ENCODE measurements at places on chromosomes 6 and 20. TPM values are rescaled to one million over a fixed set of nuclear protein-coding genes. Genes with fewer than 3 reads are reported as not detected.

GRCh38 chr6:112923940-112924587 is 576.9 kb downstream of the RFPL4B start:
- H3K4me1 ChIP-seq, result no peaks in the 10 kb centered on the region
- no peaks in the 10 kb centered on the region for H3K27me3 ChIP-seq
- H3K4me3 ChIP-seq, result no peak overlapping the region
- no peak for DNase-seq

GRCh38 chr6:152184573-152184916 is 377.1 kb downstream of the ESR1 start:
- H3K4me3 ChIP-seq, result no peak overlapping the region
- no peak overlapping the region for H3K27ac ChIP-seq
- no peaks in the 10 kb centered on the region for H3K27me3 ChIP-seq
- no peaks in the 10 kb centered on the region for H3K36me3 ChIP-seq
- no peak for DNase-seq
- H3K4me1 ChIP-seq, result no peaks in the 10 kb centered on the region

DNA sequence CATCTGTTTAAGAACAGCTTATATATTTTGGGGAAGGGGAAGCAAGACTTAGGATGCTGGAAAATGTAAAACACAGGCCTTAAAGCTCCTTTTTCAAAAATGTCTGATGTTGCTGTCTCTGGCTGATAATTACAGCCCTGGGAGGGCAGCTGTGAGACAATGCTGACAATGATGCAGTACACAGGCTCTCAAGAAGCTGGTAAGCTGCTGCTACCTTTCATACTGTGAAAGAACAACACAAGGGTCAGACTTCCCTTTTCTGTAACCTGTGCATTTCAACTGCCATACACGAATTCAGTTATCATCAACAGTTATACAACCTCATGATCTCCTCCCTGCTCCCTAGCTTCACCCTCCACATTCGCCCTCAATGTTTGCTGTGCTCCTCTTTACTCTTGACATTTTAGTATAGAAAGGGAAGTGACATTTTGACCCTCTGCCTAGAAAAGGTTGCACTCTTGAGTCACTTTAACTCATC is 25.2 kb downstream of the MAP7 start:
- H3K4me1 ChIP-seq, result peaks cover 7% of the 10 kb centered on the region
- H3K27me3 ChIP-seq, result no peaks in the 10 kb centered on the region
- no peak for DNase-seq

GRCh38 chr6:123507582-123507981 is 129.2 kb downstream of the TRDN start:
- H3K27ac ChIP-seq, result no peak overlapping the region
- no peak for DNase-seq
- H3K4me1 ChIP-seq, result no peaks in the 10 kb centered on the region
- H3K27me3 ChIP-seq, result no peaks in the 10 kb centered on the region

GRCh38 chr20:43584448-43585136 is 6.1 kb upstream of the IFT52 start:
- no peaks in the 10 kb centered on the region for H3K27me3 ChIP-seq
- H3K4me3 ChIP-seq, result no peak overlapping the region
- H3K4me1 ChIP-seq, result 0 out of 2 replicates have a peak, but pooled peaks cover under 1% of the 10 kb centered on the region
- no peak overlapping the region for H3K27ac ChIP-seq

- peak overlapping the region; percentile 14 for H3K27ac ChIP-seq
- no peak for DNase-seq
- peaks cover 38% of the 10 kb centered on the region for H3K4me1 ChIP-seq
- H3K27me3 ChIP-seq, result no peaks in the 10 kb centered on the region
Observed at GRCh38 chr6:34383656-34384320, 8.7 kb downstream of the NUDT3 start.

DNA sequence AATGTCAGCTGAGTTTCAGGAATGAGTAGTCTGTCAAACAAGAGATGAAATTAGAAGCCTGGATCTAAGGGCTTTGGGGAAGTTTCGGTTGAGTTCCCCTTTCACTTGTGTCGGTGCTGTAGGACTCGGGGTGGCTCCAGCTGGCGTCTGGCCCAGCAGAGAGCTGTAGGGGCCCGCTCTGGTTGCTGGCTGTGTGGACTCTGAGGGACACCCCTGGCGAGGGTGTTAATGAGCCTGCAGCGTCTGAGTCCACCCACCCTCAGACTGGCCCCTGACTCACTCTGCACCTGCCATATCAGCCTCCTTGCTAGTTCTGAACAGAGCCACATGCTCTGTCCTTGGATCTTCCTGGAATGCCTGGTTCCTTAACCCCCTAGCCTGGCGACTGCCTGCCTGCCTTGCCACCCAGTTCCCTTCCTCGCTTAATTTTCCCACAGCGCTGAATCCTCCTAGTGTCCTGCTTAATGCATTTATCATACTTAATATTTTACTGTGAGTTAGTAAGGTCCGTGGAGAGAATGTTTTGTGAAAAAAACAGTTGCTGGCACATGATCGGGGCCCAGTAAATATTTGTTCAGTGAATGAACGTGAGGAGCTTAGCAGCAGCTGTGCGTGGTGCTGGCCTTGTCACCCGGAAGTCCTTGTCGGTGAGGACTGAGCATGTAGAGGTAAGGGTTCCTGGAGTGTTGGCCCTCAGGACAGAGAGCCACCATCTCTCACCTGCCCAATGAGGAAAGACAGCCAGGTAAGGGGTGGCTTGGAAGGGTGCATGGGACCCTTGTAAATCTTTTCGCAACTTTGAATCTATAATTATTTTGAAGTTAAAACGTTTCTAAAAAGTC is 1.6 kb downstream of the DNAJC5 start:
- no peaks in the 10 kb centered on the region for H3K27me3 ChIP-seq
- peak overlapping the region; percentile 91 for H3K27ac ChIP-seq
- H3K4me1 ChIP-seq, result peaks cover 25% of the 10 kb centered on the region
- no peak for DNase-seq

DNA sequence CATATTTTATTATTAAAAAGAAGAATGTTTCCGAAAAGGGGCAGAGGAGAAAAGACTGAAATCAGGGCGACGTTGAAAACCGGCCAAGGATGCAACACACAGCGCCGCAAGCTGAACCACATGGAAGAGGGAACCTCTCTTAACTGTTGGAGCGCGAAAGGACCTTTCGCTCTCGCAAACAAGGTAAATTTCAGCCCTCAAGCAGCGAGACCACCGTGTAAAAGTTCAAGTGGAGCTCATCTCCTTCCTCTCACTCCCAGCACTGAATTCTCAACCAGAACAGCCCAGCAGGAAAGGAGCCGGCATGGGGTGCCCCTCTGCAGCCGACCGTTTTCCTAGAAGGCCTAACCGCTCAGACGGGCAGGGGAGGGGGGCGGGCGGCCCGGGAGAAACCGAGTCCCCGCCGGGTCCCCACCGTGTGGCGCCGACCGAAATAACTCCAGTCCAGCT is 621 bp downstream of the GPR63 start:
- H3K27ac ChIP-seq, result peak overlapping the region; percentile 45
- H3K27me3 ChIP-seq, result peaks cover 15% of the 10 kb centered on the region
- no peaks in the 10 kb centered on the region for H3K36me3 ChIP-seq
- peaks cover 5% of the 10 kb centered on the region for H3K4me1 ChIP-seq

GRCh38 chr6:27318973-27319372 is 6.9 kb upstream of the POM121L2 start:
- no peak overlapping the region for H3K4me3 ChIP-seq
- DNase-seq, result no peak
- H3K27me3 ChIP-seq, result no peaks in the 10 kb centered on the region
- no peaks in the 10 kb centered on the region for H3K4me1 ChIP-seq
- no peaks in the 10 kb centered on the region for H3K36me3 ChIP-seq

GRCh38 chr6:6470123-6470522 is 118.4 kb upstream of the LY86 start:
- no peak for DNase-seq
- peaks cover 2% of the 10 kb centered on the region for H3K27me3 ChIP-seq
- H3K36me3 ChIP-seq, result no peaks in the 10 kb centered on the region
- H3K4me1 ChIP-seq, result no peaks in the 10 kb centered on the region
- no peak overlapping the region for H3K4me3 ChIP-seq

- peak overlapping the region; percentile 88 for H3K4me3 ChIP-seq
- peak; percentile 36 for DNase-seq
- no peaks in the 10 kb centered on the region for H3K27me3 ChIP-seq
Observed at GRCh38 chr6:110878751-110879522, 4.4 kb downstream of the AMD1 start.

- H3K4me3 ChIP-seq, result no peak overlapping the region
- no peaks in the 10 kb centered on the region for H3K27me3 ChIP-seq
- DNase-seq, result no peak
- H3K27ac ChIP-seq, result no peak overlapping the region
Observed at GRCh38 chr20:12886618-12887363, 122.0 kb upstream of the SPTLC3 start.

DNA sequence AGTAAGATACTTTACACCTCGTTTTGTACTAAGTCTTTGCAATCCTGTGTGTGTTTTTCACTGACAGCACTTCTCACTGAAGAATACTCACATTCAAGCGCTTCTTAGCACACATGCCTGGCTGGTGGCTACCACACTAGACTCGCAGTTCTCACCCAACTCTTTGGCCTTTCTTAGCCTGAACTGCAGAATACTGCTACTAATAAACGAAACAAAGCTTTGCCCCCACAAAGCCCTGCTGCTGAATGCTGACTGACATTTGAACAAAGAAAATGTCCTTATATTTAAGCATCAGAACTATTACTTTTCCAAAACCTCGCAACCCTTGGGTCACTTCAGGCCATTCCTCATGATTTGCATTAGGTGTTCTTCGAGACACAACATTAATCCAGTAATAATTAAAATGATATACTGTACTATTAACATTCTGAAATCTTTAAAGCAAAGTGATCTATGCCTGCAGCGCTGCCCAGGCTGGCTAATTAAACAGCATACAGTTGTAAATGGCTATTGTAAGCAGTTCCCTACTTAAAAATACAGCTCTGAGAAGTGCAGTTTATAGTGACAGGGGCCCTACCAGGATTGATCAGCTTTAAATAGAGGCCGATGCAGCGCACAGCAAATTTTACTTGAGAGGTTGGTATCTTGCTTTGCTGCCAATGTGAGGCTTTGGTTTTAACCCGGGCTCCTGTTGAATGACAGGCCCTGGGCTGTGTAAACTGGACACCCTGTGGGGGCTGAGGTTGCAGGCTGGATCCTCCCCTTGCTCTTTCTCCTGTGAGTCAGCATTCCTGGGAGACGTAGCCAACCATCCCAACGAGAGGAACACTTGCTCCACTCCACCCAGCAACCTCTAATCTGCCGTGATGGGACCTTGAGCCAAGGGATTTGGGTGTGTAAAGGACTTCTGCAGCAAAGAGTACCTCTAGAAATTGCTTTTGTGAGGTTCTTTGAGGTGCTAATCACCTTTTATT is 899.0 kb downstream of the TFAP2A start:
- H3K4me3 ChIP-seq, result peak overlapping the region; percentile 4
- DNase-seq, result no peak
- peaks cover 21% of the 10 kb centered on the region for H3K4me1 ChIP-seq
- H3K27me3 ChIP-seq, result no peaks in the 10 kb centered on the region
- H3K36me3 ChIP-seq, result no peaks in the 10 kb centered on the region
- H3K27ac ChIP-seq, result peak overlapping the region; percentile 87

GRCh38 chr20:56245761-56246160 is 2.8 kb upstream of the MC3R start:
- no peaks in the 10 kb centered on the region for H3K27me3 ChIP-seq
- H3K4me3 ChIP-seq, result no peak overlapping the region
- no peaks in the 10 kb centered on the region for H3K36me3 ChIP-seq
- no peak for DNase-seq

DNA sequence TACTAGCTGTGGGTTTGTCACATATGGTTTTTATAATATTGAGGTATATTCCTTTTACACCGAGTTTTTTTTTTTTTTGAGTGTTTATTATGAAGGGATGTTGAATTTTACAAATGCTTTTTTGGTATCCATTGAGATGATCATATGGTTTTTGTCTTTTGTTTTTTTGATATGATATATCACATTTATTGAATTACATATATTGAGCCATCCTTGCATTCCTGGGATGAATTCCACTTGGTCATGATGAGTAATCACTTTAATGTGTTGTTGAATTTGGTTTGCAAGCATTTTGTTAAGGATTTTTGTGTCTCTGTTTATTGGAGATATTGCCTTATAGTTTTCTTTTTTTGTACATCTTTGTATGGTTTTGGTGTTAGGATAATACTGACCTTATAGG is 3.3 kb upstream of the ZNF337 start:
- no peak overlapping the region for H3K27ac ChIP-seq
- no peak for DNase-seq
- no peaks in the 10 kb centered on the region for H3K36me3 ChIP-seq
- H3K4me1 ChIP-seq, result no peaks in the 10 kb centered on the region
- H3K27me3 ChIP-seq, result no peaks in the 10 kb centered on the region

- H3K36me3 ChIP-seq, result no peaks in the 10 kb centered on the region
- H3K27me3 ChIP-seq, result no peaks in the 10 kb centered on the region
- H3K4me3 ChIP-seq, result no peak overlapping the region
Observed at GRCh38 chr20:6583134-6583738, 184.2 kb upstream of the BMP2 start.

GRCh38 chr6:52650941-52651340 is 20.0 kb upstream of the TMEM14A start:
- no peaks in the 10 kb centered on the region for H3K27me3 ChIP-seq
- H3K27ac ChIP-seq, result no peak overlapping the region
- H3K4me3 ChIP-seq, result no peak overlapping the region
- no peak for DNase-seq

DNA sequence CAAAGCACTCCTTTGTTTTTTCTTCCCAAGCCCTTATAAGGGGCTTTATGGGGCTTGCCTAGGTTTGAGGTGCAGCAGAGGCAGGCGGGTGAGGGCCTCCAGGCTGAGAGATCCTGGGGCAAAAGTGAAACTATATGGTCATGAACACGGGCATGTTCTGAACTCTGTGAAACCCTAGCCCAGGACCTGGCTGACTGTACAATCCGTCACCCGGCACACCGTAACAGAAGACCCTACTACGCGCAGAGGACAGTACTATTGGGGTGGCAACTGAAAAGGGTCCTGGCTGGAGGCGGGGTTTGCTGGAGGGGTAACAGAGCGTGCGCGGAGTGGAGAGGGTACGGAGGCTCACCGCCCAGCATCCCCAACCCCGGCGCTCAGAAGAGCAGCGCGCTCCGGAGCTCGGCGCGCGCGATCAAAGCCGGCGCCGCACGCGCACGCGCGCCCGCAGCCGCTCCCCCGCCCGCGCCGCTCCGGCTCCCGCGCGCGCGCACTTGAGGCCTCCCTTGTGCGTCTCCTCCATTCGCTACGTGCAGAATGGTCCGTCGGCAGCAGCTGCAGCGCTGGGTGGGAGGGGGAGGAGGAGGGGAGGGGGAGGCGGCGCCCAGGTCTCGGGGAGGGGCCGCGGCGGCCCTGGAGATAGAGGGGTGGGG is 54.2 kb downstream of the MRPL14 start:
- H3K27me3 ChIP-seq, result no peaks in the 10 kb centered on the region
- peak overlapping the region; percentile 76 for H3K27ac ChIP-seq
- no peak for DNase-seq
- peak overlapping the region; percentile 45 for H3K4me3 ChIP-seq
- peaks cover 29% of the 10 kb centered on the region for H3K4me1 ChIP-seq
- H3K36me3 ChIP-seq, result no peaks in the 10 kb centered on the region

DEFB132 gene
- total RNA-seq, result 0.10 TPM

DSP gene
- total RNA-seq, result 20.1 TPM

ENPP1 gene
- total RNA-seq, result 6.8 TPM

ABHD16B gene
- not detected for total RNA-seq

SLC35D3 gene
- not detected for total RNA-seq

PACRG gene
- total RNA-seq, result 0.59 TPM

CSE1L gene
- 133 TPM for total RNA-seq

All from Panc1 (cell line).